Right ventricle myocardium inferior (tissue), 1 donor: ENCODE measurements at places on chromosomes 2 and 18. TPM values are rescaled to one million over a fixed set of nuclear protein-coding genes. Genes with fewer than 3 reads are reported as not detected.
A peak's percentile ranks its signal among the peaks of the same experiment; 100 is the strongest.

The DOK6 gene
- 6.3 TPM for total RNA-seq

The CNTNAP5 gene
- total RNA-seq: not detected

DNA sequence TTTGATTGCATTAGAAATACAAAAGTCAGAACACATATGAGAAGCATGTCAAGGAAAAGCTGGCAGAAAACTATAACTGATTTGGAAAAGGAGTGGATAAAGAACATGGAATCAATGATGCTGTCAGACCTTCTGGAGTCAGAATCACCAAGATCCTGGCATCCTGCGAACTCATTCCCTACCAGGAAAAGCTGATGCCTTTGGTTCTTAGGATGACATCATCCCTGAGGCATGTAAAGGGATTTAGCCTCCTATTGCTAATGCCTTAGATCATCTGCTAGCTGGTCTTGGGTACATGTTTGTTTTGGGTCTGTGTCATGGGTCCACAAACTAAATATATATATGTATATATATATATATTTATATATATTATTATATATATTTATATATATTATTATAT, 680.7 kb downstream of the EPHA4 start:
- DNase-seq: no peak

DNA sequence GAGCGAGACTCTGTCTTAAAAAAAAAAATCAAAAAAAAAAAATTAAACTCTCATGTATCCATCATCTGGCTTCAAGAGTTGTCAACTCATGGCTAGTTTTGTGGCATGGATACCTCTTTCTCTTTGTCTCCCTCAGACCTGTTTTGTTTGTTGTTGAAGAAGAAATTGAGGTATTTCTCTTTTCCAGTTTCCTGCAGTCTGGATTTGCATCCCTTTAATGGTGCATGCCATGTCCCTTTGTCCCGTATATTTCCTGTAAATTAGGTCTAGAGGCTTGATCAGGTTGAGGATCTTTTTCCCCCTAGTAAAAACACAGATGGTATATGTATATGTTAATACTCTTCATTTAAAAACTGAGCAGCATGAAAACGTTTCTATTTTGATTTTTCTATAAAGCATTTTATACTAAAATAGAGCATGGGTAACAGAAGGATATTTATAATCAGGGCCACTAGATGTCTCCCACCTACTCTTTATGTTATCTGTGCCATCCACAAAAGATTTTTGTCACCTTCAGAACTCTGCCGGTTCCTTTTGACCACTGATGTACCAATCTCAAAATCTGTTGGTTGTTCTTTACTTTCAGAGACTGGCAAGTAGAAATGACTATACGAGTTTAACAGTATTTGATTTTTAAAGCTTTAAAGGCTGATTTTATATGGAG, 80.1 kb downstream of the GALNT1 start:
- no peak for DNase-seq

DNA sequence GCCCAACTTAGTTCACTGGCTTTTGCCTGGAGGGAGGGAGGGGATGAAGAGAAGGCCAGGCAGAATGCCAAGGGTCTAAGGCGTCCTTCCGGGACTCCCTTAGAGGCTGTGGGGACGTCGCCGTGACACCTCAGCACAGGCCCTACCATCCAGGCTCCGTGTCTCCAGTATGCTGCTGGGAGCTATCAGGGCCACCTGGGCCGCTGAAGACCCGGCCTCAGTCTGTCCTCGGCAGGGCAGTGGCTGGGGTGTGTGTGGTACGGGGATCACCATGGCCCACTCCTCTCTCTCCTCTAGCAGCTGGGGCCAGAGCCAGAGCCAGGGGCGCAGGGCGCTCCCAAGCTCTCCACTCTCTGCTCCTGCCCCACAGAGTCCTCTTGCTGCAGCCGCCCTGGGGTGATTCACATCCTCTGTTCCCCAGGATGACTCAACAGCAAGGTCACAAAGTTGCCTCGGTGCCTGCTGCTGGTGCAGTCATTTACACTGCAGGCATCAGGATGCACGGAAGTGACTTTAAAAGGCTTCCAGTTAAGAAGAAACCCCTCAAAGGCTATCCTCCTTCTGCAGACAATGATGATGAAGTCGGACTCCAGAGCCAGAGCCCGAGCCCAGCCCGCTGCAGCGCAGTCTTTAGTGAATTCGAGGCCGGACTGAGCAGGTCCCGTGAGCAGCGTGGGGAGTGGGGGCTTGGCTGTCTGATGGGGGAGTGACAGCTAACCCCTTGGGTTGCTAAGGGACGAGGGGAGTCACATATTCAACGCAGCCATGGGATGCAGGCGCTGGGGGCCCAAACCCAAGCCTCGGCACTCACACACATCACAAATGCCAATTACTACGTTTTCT, 31.9 kb downstream of the SNORC start:
- peak; percentile 43 for DNase-seq

GRCh38 chr2:239236043-239236807, 164.6 kb downstream of the HDAC4 start:
- no peak for DNase-seq

DNA sequence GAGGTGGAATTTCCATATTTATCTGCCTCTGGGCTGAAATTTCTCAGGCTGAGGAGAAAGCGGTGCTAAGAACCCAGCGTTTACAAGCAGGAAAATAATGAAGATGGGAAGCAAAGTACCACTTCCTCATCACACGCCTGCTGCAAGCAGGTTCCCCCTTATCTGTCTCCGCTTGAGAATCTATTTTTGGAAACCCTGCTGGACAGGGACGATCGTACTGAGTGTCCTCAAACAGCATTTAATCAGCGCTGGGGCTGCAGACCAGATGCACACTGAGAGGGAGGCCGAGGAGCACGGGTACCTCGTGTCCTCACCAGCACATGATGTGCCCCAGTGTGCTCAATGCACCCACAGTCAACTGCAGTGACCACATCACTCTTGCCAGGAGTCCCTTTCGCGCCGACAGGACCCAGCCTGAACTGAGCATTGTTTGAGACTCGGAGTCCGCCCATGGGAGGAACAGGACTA, 160.4 kb downstream of the HDAC4 start:
- DNase-seq: peak; percentile 76
